ENCODE measurements at places on chromosomes 13 and 19. TPM values are rescaled to one million over a fixed set of nuclear protein-coding genes. Genes with fewer than 3 reads are reported as not detected.

MCEMP1 gene
- polyA plus RNA-seq = 0.21 TPM

TEX101 gene
- 0.06 TPM for polyA plus RNA-seq

RFX1 gene
- 14.2 TPM for polyA plus RNA-seq

LYPD5 gene
- 0.56 TPM for polyA plus RNA-seq

- no peak for DNase-seq
Measured at GRCh38 chr19:31676271-31677004, 327.2 kb upstream of the TSHZ3 start.

DNA sequence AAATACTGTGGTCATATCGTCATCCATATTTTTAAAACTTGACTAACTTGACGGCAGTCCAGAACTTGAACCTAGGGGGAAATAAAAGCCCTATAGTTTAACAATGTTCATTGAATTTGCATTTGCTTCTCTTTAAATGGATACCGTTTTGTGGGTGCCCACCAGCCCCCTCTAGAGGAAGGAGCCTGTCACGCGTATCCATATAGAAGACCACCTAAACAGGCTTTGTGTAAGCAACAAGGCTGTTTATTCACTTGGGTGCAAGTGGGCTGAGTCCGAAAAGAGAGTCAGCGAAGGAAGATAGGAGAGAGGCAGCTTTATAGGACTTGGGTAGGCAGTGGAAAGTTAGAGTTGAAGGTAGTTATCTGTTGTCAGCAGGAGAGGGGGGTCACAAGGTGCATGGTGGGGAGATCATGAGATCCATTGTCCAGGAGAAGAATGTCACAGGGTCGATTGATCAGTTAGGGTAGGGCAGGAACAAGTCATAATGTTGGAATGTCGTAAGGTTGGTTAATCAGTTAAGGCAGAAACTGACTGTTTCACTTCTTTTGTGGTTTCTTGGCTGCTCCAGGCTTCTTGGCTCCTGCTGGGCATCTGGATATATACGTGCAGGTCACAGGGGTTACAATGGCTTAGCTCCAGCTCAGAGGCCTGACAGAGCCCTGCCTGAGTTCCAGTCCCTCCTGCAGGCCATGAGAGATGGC lies 42.5 kb upstream of the ANKRD10 start:
- DNase-seq = no peak

DNA sequence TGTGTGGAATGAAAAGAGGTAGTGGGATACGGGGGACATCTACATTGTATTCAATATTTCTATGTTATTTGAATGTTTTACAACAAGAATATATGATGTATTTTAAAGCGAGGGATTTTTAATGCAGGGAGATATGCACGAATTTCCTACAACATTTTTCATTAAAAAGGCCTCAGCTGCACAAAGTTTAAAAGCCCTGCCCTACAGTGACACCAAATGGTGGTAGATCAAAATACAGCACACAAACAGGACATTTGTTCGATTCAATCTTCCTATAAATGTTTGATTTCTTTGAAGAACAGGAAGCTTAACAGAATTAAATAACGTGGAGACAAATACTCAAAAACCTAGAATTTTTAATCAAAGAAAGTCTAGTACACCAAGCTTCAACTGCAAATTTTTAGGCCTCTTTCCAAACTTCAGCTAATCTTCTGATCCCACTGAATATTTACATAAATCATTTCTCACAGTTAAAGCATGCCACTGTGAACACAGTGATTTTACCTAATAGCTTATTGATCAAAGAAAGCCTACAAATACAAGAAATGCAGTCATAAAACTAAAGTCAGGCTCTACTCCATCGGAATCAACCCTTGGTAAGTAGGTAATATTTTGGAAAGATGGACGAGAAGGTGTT lies 257.2 kb downstream of the DIAPH3 start:
- DNase-seq = no peak

- no peak for DNase-seq
Measured at GRCh38 chr13:86909318-86909717, 761.9 kb upstream of the SLITRK5 start.

DNA sequence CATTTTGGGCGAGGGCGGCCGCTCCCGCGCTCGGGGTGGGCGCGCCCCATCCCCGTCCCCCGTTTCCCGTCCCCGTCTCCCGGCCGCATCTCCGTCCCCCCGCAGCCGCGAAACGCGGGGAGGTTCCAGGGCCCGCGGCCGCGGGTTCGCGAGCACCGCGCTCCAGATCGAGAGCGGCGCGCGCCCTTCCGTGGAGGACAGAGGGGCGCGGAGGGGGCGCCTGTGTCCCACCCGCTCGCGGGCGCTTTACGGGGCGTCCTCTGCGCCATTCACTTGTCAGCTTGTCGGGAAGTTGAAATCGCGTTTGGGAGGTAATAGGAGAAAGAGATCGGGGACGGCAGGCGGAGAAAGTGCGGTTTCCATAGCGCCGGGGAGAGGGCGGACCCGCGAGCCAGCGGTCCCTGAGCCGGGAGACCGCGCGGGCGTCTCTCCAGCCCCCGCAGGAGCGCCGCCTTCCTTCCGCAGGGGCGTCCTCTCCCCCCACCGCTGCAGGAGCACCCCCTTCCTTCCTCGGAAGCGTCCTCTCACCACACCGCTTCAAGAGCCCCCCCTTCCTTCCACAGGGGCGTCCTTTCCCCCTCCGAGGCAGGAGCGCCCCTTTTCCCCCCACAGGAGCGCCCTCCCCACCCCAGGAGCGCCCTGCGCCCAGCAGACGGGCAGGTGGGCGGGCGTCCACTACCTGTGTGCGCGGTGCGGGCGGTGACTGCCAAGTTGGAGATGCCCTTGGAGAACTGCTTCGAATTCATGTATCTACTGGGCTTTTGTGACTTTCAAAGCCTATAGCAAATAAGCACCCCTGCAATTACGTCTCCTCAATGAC lies 962 bp upstream of the IRS2 start:
- no peak for DNase-seq

DNA sequence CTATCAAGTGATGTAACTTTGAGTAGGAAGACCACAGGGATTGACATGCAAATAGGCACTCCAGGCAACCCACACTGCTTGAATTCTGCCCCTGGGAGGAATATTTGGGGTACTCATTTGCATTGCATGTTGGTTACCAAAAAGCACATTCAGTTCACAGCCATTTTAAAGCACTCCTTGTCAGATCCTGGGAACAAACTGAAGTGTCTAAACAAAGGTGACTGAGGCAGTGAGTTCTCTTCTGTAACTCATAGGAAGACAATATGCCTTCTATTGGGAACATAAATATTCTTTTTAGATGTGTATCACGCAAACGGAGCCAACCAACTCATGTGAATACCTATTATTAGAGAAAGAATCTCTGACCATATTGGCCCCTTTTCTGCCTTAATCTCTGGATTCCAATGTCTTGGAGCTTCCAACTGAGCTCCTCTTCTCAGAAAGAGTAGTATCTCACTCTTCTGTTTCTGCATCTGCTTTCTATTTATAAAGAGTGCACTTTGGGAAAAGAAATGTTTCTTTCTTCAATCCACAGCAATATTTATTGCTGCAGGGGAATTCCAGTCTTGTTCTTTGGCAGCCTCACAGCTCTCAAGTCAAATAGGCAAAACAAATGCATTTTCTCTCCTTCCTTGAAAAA lies 125.7 kb upstream of the NBEA start:
- DNase-seq = no peak

- DNase-seq = no peak
Measured at GRCh38 chr13:74795526-74795925, 661.3 kb upstream of the KLF12 start.

- no peak for DNase-seq
Measured at GRCh38 chr13:106133025-106133424, 402.4 kb downstream of the EFNB2 start.

GRCh38 chr19:42409477-42409876 lies 17.7 kb downstream of the LIPE start:
- no peak for DNase-seq

DNA sequence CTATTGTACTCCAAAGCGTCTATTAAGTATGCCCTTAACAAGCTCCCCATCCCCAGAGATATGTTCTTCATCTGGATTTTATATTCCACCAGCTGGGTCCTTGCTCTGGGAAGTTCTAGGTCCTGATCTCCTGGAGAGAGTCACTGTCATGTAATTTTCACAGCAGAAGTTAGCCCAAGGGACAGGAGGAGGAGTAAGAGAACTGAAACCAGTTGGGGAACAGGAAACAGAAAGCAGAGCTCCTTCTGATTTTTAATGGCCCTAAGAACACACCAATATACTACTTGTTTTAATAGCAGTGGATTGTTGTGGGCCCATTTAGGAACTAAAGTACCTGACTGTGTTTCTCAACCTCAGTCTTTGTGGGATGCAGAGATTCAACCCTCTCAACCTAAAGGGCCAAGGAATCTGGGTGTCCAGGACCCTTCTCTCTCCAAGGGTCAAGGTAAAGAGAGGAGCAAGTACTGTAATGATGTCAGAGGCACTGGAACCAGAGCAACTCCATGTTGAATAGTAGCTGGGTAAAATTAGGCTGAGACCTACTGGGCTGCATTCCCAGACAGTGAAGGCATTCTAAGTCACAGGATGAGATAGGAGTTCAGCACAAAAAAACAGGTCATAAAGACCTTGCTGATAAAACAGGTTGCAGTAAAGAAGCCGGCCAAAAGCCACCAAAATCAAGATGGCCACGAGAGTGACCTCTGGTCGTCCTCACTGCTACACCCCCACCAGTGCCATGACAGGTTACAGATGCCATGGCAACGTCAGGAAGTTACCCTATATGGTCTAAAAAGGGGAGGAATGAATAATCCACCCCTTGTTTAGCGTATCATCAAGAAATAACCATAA lies 8.1 kb upstream of the FPR3 start:
- no peak for DNase-seq

GRCh38 chr19:19051478-19052213 lies 12.1 kb upstream of the SLC25A42 start:
- no peak for DNase-seq

Data from left renal cortex interstitium (tissue), 4 donors.